Stimulated activated naive CD4-positive, alpha-beta T cell treated with Interleukin-2 at 50 U/mL for 16 hours (primary cell): ENCODE measurements at places on chromosomes 7 and 10.

DNA sequence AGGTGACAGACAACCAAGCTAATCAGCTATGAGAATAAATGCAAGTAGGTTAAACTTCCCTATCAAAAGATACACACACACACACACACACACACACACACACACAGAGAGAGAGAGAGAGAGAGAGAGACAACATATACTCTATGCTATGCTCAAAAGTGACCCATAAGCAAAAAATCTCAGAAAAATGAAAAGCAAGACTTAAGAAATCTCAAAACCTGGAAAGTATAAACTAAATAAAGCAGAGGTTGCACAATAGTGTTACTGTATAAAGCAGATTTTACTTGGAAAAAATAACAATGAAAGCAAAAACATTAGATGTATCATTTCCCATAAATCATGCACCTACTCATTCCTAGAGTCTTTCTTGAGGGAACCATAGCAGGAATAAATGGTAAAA, 221.5 kb downstream of the INHBA start:
- DNase-seq: no peak

DNA sequence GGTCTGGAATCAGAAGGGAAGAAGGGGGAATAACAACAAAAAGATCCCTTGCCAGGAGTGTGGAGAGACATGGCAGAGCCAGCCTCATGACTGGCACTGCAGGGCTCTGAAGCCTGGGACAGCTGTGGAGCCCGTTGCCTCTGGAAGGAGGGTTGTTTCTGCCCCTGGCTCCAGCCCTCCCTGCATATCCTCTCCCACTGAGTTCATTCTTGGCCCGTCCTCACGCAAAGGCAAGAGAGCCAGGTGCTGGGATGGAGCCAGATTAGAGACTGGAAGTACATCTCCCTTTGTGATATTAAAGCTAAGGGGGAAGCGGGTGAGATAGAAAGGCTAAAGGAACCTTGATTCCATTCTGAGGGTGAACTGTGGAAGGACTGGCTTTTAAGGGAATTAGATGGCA, 141.5 kb upstream of the NPVF start:
- no peak for DNase-seq

DNA sequence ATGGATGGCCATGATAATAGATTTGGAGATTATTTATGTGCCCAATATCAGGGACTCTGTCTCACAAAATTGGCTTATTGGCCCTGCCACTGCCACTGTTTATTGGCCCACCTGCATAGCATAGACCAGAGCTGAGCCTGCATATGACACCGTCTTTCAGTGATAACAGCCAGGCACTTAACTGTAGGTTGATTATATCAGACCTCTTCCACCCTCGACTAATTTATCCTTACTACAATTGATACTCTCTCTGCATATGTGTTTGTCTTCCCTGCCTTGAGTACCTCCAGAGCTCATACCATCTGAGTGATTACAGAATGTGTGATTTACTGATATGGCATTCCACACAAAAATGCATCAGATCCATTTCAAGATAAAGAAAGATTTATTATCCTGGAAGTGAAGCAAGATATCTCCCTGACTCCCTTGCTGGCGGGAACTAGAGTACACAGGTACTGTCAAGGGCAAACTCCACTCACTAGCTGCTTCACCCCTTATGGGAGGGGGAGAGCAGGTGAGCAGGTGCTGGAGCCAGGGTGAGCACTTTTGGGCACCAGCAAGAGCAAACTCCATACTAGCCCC, 13.1 kb upstream of the SAMD9L start:
- DNase-seq: no peak

- DNase-seq: no peak
Observed at GRCh38 chr10:54284526-54285193, 516.4 kb downstream of the PCDH15 start.

GRCh38 chr7:155255621-155256020, 42.1 kb upstream of the INSIG1 start:
- no peak for DNase-seq

- no peak for DNase-seq
Observed at GRCh38 chr10:89563861-89564478, 28.6 kb upstream of the SLC16A12 start.

GRCh38 chr7:8343556-8343955, 81.6 kb upstream of the ICA1 start:
- no peak for DNase-seq

DNA sequence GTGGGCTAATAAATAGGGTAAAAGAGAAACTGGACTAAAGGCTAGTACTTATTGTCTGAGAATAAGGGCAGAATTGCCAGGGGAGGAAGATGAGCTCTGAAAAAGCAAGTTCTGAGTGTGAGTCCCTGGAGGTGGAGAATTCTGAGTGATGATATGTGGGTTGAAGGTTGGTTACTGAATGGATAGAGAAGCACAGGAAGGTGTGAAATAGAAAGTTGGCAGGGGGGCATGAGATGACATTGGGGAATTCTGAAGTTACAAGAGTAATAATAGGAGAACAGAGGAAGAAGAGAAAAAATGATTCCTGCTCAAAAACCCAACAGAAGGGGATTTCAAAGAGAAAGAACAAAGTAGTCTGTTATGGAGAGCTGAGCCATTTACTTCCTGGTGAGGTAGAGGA, 76.9 kb downstream of the PRKCQ start:
- no peak for DNase-seq

DNA sequence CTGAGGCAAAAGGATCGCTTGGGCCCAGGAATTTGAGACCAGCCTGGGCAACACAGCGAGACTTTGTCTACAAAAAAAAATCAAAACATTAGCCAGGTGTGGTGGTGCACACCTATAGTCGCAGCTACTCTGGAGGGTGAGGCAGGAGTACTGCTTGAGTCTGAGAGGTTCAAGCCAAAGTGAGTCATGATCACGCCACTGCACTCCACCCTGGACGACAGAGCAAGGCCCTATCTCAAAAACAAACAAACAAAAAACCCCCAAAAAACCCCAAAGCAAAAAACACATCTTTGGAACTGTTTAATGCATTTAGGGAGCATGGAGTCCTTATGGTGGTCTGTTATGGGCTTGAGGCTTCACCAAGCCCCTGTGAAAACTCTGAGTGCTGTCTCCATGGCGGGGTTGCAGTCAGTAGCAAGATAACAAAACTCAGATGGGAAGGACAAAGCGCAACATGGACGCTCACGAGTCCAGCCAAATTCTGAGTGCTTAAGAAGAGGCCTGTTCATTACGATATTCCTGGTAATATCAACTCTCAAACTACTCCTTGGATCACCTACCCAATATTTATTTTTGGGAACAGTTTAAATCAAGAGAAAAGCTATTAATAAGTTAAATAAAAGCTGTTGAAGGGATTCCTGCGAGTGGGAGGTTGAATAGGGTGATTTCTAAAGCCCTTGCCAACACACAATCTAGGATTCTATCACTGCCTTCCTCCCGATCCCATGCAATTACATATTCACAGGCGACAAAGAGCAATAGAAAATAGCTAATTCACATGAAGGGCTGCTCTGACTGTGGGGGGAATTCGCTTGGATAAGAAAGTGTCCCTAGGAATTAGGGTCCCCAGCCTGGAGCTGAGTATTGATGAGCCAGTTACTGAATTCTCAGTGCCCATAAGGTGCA, 123.3 kb downstream of the HIPK2 start:
- DNase-seq: no peak

DNA sequence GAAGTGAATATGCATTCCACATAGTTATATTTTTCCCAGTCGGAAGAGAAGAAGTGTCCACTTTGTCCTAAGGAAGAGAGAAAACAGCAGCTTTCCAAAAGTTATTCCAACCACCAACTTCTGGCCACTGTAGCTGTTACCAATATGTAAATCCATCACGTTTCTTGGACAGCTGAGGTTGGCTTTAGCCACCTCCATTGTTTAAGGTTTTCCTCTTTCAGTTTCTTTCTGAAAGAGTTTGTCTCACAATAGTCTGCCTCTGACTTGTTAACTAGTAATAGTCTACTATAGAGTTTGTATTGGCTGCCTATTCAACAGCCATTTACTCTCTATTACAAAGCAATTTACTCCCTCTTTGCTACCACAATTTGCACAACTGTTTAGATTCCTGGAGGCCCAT, 457.6 kb upstream of the LRRN3 start:
- no peak for DNase-seq

GRCh38 chr7:158850545-158851102, 5.7 kb upstream of the DYNC2I1 start:
- DNase-seq: no peak

GRCh38 chr7:52473756-52474155, 561.7 kb upstream of the POM121L12 start:
- DNase-seq: no peak

- DNase-seq: no peak
Observed at GRCh38 chr7:41029072-41029499, 673.8 kb downstream of the INHBA start.

DNA sequence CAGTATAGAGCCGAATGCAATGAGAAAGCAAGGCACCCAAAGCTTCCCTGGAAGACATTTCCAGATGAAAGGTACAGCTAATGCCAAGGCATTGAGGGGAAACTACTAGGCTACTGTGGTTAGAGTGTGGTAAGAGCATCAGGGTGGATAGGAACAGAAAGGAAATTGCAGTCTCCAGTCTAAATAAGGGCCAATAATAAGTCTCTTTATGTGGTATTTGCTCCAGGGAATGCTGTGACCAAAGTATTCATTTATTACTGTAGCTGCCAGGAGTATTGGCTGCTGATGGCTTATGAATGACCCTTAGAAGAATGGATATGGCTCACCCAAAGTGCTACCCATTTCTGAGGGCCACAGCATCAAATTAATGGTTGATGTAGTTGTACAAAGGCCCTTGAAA, 30.1 kb upstream of the POT1 start:
- no peak for DNase-seq
